Caco-2 (cell line): ENCODE measurements at places on chromosomes 16 and 17. TPM values are rescaled to one million over a fixed set of nuclear protein-coding genes. Genes with fewer than 3 reads are reported as not detected.

DNA sequence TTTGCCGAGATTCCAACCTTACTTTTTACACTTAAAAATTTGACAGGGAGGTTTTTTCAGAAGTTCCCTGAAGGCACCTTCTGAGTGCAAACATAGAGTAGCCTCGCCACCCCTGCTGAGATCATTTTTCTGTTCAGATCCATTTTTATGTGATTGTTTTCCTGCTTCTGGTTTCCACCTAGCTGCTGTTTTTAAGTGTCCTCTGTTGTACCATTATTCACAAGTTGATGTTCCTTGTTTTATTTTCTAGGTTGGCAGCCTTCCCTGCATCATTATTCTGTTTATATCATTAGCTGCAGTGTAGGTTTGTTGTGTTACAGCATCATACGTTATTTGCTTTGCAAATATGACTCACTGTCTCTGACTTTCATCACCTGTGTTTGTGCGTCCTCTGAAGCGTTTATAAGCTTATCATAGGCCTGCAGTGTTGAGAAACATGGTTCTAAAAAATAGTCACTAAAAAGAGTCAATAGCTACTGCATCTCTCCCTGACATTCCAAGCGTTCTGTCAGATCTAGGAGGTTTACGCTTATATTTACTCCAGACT, 116.9 kb upstream of the CLEC3A start:
- DNase-seq: no peak

GRCh38 chr17:4032738-4033137, 68.5 kb upstream of the ATP2A3 start:
- no peak for DNase-seq

The KRT31 gene
- total RNA-seq: not detected in 2 replicates

The C1QTNF8 gene
- total RNA-seq: not detected in 2 replicates

The C17orf67 gene
- total RNA-seq: 2.9 and 4.6 TPM in 2 replicates

The CCDC78 gene
- total RNA-seq: 3.5 and 4.6 TPM in 2 replicates
